HL-60 (cell line): ENCODE measurements at places on chromosomes 5 and 9.

GRCh38 chr9:37149666-37150308 lies 29.4 kb downstream of the ZCCHC7 start:
- DNase-seq, result no peak

DNA sequence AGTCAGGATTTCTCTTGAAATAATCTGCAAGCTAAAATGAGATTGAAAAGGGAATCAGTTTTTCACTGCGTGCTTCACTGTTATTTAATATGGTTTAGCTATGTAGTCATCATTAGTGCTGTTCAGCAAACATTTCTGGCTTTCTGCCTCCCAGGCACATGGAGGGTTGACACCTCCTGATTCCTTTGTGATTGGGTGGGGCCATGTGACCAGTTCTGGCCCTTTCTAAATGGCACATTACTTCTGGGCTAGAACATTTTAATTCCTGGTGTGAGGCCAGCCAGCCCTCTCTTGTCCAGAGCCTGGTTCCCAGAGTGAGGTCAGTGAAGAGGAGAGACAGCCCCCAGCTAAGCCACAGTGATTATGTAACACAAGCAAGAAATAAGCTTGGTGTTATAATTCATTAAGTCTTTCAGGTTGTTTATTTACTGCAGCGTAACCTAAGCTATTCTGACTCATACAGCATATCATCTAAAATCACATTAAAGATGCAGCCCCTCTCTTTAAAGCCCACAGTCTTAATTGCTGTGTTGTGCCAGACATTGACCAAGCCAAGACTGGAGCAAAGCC lies 17.4 kb upstream of the ARSI start:
- DNase-seq, result no peak

GRCh38 chr5:17075236-17075635 lies 139.1 kb upstream of the MYO10 start:
- DNase-seq, result no peak

DNA sequence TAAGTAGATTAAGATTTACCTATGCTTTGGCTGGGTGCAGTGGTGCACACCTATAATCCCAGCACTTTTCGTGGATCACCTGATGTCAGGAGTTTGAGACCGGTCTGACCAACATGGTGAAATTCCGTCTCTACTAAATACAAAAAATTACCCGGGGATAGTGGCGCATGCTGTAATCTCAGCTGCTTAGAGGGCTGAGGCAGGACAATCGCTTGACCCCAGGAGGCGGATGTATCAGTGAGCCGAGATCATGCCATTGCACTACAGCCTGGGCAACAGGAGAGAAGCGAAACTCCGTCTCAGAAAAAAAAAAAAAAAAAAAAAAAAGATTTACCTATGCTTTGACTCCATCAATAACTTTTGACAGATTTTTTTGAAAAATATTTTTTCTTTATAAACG lies 267.1 kb upstream of the SEMA6A start:
- DNase-seq, result no peak

DNA sequence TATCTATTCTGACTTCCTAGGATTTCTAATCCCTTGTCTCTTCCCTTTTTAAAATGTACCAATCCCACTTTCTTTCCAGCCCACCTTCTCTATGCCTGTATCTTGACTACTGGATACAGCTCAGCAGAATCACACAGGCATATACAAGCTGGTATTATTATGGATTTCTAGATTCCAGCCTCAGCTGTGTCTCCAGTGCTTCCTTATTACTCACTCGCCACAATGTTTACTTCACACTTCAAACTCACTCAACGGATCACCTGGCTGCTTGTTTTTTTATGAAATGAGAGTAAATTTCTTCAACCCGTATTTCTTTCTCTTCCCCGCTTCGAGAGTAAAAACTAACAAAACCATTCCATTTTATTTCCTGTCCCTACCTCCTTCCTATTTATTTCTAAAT lies 38.8 kb downstream of the CWC27 start:
- DNase-seq, result no peak

DNA sequence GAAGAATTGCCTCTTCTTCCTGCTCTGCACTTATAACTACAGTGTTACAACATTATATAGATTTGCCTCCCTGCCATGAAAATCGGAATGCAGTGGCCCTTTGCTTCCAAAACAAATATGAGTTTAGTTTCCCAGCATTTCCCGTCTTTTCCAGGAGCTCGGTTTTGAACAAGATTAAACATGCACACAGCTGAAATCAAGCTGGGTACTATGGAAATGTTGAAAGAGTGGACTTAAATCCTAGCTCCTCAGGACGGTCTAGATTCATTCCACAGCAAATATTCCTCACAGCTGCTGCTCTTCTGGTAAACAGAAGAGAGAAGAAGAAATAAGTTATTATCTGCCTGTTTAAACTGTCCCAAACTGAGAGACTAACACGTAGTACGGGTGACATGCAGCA lies 161.4 kb downstream of the PIK3R1 start:
- DNase-seq, result no peak

GRCh38 chr5:58108511-58108910 lies 351.4 kb downstream of the PLK2 start:
- no peak for DNase-seq

GRCh38 chr5:19531374-19531952 lies 456.5 kb downstream of the CDH18 start:
- no peak for DNase-seq

- DNase-seq, result no peak
Measured at GRCh38 chr5:67005737-67006499, 190.7 kb downstream of the CD180 start.

DNA sequence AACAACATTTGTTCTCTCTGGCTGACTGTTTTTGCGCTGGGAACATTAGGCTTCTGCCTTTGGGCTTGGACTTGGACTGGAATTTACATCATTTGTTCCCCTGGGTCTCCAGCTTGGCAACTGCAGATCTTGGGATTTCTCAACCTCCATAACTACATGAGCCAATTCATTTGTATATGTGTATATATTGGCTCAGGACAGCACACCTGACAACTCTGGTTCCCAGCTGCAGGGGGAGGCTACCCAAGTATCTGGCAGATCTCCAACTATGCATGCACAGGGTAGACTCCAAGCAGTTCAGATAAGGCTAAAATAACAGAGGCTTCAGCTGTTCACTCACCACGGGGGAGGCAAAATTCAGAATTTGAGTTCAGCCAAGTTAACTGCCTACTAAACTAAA lies 31.6 kb upstream of the F2RL1 start:
- DNase-seq, result no peak

DNA sequence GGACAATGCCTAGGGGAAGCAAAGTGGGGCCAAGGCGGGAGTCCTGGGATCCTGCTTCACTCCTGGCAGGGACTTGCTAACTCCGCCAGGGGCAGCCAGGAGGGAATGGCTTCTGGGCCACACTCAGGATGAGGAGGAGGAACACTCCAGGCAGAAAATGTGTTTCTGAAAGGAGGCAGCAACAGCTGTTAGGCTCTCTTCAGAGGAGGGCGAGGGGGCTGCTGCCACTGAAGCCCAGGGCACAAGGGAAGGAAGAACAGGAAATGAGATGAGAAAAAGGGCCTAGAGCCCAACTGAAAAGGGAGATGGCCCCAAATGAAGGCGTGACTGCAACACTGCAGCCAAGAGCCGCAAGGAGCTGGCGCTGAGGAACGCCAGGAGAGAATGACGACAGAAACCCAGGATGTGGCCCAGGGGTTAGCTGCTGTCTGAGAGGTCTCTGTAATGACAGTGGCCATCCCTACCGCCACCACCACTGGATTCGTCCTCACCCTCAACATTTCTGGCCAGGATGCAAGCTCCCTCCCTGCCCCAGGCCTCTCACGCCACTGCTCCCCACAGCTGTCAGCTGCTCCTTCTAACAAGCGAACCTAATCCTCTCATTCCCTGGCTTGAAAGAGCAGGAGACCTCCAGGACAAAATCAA lies 15.8 kb downstream of the PSMB7 start:
- peak; percentile 55 for DNase-seq

GRCh38 chr5:36680066-36680465 lies 73.7 kb downstream of the SLC1A3 start:
- DNase-seq, result no peak

GRCh38 chr5:135740475-135740874 lies 94.0 kb upstream of the SLC25A48 start:
- no peak for DNase-seq

- no peak for DNase-seq
Measured at GRCh38 chr5:157267761-157268480, 2.0 kb downstream of the CYFIP2 start.

DNA sequence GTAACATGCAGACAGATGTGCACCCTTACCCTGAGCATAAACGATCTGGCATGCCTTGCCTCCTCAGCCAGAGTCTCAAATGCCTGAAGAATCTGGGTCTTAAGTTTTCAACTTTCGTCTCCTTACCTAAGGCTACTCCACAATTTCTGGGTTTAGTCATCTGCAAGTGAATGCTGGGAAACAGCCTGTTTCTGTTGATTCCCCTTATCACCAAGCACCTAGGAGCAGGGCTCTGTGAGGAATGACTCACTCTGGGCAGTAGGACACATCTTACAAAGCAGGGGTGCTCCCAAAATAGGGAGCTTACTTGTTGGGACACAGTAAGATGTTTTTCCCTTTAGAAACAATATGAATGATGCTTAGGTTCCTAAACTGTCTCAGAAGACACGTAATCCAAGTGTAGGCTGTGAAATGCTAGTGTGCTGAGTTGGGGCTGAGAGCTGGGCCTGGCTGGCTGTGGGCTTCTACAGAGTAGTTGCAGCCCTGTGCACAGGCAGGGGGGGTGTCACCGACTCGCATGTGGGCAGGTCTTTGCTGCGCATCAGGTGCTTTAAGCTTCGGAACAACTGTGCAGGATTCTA lies 58.0 kb downstream of the DAP start:
- DNase-seq, result no peak

- no peak for DNase-seq
Measured at GRCh38 chr5:118552146-118552545, 436.2 kb downstream of the DTWD2 start.

DNA sequence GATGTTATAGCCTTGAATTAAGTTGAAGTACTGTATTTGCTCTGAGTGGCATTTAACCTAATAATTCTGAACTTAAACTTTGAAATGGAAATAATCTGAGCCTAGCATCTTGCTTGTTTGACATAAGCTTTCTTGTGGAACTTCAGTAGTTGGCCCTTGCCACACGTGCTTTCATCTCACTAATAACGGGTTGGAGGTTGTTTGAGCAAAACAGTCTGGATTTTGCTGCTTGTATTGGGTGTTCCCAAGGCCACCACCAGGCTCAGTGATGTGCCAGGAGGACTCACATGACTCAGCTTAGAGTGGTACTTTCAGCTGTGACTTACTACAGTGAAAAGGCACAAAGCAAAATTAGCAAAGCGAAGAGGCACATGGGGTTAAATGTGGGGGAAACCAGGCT lies 35.7 kb downstream of the SECISBP2 start:
- no peak for DNase-seq

DNA sequence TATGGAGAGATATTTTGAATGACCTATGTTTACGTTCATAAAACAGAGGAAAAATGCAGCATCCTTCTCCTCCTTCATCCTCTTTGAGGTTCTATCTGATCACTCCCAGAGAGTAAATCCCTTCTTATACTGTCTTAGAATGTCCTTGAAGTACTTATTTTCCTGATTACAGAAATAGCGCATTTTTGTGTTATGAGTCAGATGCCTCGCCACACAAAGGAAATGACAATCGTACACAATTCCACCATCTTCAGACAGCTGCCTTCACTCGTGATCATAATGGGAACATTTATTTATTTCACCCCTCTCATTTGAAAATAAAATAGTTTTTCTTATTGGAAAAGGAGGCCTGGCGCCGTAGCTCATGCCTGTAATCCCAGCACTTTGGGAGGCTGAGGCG lies 2.4 kb upstream of the GLT6D1 start:
- DNase-seq, result no peak

DNA sequence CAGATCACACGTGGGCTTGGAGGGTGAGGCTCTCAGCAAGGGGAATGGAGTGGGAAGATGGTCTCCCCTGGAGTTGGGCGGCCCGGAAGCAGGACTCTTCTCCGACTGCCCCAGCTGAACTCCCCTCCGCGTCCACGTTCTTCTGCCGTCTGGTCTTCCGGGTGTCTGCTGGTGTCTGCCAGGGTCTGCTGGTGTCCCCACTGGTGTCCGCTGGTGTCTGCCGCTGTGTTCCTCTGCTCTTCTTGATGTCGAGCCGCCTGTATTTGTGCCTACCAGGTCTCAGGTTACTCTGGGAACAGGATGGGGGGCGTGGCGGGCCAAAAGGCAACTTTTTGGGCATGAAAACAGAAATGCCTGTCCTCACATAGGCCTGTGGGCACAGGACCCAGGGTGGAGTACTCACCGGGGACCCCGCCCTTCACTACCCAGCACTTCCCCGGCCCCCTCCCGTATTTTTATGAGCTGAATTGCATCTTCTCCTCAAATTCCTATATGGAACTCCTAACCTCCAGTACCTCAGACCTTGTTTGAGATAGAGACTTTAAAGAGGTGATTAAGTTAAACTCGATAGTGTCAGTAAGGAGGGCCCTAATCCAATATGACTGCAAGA lies 675.4 kb downstream of the SEMA5A start:
- no peak for DNase-seq

- DNase-seq, result no peak
Measured at GRCh38 chr5:102718819-102719218, 36.3 kb upstream of the PAM start.

DNA sequence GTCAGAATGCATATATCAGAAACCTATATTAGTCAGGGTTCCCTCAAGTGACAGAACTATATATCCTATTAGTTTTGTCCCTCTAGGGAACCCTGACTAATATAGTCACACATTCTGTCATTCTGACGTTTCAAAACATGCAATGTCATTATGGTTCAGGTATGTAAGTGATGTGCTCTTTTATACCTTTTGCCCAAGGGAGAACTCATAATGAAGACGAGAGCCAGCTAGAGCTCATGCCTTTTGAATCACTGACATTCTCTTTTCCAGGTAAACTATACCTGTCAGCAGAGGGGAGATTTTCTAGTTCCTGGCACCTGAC lies 576.7 kb downstream of the LRRC70 start:
- DNase-seq, result no peak

- no peak for DNase-seq
Measured at GRCh38 chr5:150120617-150121447, 34.5 kb upstream of the CSF1R start.

DNA sequence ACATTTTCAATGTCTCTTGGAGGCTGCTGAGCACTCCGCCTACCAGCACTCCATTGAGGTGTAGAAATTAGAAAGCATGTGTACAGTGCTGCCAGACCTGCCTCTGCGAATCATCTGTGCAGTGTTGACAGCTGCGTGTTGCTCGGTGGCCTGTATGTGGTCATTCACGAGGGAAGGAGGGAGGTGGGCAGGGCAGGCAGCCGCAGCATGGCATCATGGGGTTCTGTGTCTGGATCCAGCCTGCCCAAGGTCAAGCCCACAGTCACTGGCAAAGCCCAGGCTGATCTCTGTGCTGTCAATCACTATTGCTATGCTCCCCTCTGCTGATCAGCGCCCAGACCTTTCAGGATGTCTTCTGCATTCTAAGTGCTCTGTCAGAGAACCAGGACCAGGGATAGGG lies 8.0 kb upstream of the PDZD2 start:
- no peak for DNase-seq

GRCh38 chr5:96026406-96027041 lies 64.9 kb upstream of the ELL2 start:
- DNase-seq, result no peak

GRCh38 chr9:21434202-21435014 lies 5.8 kb upstream of the IFNA1 start:
- no peak for DNase-seq

GRCh38 chr5:55691265-55692105 lies 20.6 kb downstream of the SLC38A9 start:
- DNase-seq, result peak; percentile 1
